ENCODE measurements at places on chromosomes 2 and 18.

GRCh38 chr2:233463586-233463985 is 103.0 kb downstream of the USP40 start:
- DNase-seq, result no peak

DNA sequence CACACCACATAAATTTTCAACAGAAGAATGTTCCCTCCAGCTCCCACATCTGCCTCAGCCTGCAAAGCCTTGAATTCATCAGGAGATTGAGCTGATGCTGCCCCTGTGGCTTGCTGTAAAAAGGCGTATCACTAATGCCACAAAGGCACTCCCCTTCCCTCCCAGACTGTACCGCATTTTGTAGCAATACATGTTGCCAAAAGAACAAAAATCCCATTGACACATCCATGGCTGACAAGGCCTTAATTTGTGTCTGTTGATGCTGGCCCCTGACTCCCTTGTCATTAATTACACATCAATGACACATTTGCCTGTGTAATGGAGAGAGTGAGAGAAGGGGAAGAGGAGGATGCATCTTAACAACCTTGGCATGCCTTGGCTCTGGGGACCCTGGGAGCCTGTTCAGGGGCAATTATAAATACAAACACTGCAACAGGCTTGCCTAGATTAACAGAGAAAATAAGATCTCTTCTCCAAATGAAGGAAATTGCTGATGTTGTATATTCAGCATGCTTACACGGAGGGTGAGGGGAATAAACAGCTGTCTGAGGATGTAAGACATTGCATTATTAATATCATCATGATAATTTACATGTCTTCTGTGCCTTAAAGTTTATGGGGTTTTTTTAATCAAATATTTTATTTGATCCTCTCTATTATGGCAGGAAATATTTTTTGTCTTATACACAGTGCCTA is 264.0 kb downstream of the SUCLG1 start:
- DNase-seq, result no peak

DNA sequence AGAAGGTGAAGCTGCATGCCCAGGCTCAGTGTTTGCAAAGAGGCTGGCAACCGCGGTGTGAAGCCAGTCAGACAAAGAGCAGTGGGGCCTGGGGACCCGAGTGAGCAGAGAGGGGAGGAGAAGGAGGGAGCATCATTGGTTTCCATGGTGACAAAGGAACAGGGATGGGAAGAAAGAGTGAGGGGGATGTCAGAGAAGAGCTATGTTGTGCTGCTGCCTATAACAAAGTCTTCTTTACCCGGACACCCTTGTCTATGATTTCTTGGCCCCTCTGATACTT is 14.5 kb downstream of the TMEM247 start:
- DNase-seq, result no peak

DNA sequence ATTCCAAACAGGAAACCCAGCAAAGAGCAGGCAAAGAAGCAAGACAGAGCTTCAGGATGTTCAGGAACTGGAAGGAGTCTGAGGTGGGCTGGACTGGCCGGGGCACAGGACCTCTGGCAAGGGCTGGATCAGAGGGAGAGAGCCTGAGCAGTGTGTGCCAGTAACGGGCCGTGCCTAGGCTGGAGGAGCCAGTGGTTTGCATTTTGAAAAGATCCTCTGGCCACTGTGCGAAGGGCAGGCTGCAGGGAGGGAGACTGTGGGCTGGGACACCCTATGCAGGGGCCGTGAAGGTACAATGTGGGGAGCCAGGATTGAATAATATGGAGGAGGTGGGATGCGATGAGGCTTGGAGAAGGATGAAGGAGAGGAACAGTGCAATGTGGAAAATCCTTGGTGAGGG is 6.2 kb upstream of the SDC1 start:
- DNase-seq, result no peak

DNA sequence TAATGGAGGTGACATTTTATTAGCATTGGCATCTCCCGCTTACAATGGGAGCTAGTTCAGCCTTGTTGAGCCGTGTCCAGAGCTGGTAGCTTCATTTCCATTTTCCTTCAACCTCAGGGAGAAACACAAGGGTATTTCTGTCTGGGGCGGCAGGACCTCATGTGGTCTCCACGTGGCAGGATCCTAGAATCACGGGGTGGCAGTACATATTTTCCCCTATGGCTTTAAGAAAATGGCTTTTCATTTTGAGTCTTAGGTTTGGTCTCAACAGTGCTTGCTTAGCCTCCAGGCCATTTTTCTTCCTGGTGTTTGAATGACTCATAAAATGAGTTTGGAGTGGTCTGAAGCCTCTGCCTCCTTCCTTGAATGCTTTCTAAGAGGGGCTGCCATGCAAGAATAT is 20.3 kb downstream of the CABLES1 start:
- no peak for DNase-seq

GRCh38 chr18:3246635-3247239 is 864 bp upstream of the MYL12A start:
- DNase-seq, result no peak

- DNase-seq, result no peak
Measured at GRCh38 chr18:64110692-64111480, 38.0 kb downstream of the LINC00305 start.

- no peak for DNase-seq
Measured at GRCh38 chr18:65659912-65660311, 90.9 kb upstream of the CDH7 start.

DNA sequence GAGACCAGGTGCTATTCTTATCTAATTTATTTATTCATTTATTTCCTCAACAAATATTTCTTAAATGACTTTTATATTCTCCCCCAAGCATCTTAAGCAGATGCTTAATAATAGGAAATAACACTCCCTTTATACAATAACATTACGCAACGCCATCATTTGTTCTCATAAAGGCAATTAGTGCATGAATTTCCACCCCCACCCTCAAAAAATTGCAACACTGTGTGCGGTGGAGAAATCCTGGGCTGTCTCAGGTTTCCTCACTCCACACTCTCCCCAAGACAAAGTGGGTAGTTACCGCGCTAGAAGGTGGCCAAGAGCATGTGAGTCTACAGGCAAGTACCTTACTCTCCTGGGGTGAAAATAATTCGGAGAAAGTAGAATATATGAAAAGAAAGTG is 37.0 kb upstream of the CTDP1 start:
- no peak for DNase-seq

GRCh38 chr18:43542016-43542415 is 264.7 kb upstream of the SYT4 start:
- no peak for DNase-seq
